Stimulated activated CD4-positive, alpha-beta T cell treated with anti-CD3 and anti-CD28 coated beads, Interleukin-4, amount 100 ng/mL, for 48 hours (primary cell): ENCODE measurements at places on chromosomes 4 and X.

- no peak for DNase-seq
Measured at GRCh38 chr4:169245061-169245460, 25.7 kb downstream of the SH3RF1 start.

DNA sequence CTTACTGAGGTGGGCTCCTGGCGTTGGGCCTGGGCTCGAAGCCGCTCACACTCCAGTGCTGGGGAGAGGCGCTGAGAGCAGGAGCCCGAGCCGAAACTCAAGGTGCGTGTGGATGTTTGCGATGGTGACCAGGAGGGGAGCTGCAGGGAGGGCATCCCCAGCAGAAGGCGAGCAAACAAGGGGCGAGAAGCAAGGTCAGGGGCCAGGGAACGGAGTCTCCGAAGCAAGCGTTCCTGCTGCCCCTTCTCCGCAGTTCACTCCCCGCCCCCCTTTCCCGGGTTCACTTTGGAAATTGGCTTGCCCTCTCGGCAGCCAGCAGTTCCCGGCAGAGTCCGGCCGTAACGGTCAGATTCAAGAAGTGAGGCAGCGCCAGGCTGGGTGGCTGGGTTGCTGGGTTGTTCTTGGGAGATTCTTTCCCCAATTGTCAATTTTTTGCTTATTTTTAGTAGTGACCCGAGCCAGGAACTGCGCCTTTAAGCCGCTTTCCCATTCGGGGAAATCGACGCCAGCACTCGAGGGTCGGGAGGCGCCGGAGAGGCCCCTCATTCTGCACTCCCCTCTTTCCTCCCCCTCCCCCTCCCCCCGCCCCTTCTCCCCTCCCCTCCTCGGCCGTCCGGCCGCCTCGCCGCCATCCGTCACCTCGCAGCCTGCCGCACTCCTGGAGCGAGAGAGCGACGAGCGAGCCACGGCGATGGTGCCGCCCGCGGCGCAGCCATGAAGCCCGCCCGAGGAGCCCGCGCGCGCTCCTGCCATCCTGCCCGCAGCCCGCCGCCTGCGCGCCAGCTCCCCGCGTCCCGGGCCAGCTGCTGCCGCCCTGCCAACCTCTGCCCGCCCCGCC lies at the start of gene FRMPD3:
TSS of gene FRMPD3 (plus strand) at position 655 of the 838 bp plus-strand sequence. CDS start 76,937 bp downstream, outside the sequence.
- no peak for DNase-seq

- DNase-seq = no peak
Measured at GRCh38 chrX:14274691-14275090, 245.0 kb upstream of the GEMIN8 start.

GRCh38 chr4:24248674-24249630 lies 335.4 kb downstream of the DHX15 start:
- DNase-seq = no peak

GRCh38 chr4:142350871-142351270 lies 495.2 kb downstream of the INPP4B start:
- DNase-seq = no peak

DNA sequence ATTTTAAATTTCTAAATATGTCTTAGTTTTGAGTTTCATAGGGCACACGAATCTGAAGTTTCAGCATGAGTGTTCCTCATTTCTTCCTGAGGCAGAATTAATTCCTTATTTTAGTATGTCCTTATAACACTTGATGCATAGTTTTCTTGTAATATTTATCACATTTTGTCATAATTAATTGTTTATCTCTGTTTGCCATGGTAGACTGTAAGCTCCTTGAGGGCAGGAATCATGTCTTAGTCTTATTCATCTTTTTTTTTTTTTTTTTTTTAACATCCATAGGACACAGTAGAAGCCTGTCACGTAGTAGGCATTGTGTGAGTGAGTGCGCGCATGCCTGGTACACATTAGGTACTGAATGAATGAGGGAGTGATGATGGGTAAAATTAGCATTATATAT lies 131.7 kb downstream of the STAG2 start:
- DNase-seq = no peak
